Activated T-helper 9 cell treated with anti-CD3 and anti-CD28 coated beads, Interleukin-2, amount 50 U/mL, for 16 hours (primary cell): ENCODE measurements at places on chromosomes 16 and 17.
A peak's percentile ranks its signal among the peaks of the same experiment; 100 is the strongest.

DNA sequence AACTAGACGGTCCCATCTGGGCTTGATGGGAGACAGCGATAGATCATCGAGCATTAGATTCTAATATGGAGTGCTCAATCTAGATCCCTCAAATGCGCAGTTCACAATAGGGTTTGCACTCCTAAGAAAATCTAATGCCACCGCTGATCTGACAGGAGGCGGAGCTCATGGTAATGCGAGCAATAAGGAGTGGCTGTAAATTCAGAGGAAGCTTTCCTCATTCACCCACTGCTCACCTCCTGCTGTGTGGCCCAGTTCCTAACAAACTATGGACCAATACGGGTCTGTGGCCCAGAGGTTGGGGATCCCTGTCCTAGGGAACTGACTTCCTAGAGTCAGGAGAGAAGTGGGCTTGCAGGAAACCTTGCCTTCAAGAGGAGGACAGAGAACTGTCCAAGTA, 25.2 kb upstream of the AMZ2 start:
- DNase-seq = no peak

DNA sequence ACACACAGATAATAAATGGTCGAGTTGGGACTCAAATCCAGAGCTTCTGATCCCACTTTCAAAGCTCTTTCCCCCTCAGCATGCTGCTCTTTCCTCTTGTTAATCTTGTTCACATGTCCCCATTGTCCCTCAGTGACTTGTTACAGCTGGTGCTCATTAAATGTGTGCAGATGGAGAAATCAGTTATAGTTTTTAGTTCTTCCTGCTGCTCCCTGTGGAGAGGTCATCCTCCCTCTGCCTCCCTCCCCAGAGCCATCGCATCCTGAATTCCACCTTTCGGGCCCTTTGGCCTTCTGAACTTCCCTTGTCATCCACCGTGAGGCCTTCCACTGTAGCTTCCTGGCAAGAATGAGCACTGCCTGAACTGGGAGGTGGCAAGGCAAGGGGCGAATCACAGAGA, 179.6 kb downstream of the WSCD1 start:
- DNase-seq = no peak

DNA sequence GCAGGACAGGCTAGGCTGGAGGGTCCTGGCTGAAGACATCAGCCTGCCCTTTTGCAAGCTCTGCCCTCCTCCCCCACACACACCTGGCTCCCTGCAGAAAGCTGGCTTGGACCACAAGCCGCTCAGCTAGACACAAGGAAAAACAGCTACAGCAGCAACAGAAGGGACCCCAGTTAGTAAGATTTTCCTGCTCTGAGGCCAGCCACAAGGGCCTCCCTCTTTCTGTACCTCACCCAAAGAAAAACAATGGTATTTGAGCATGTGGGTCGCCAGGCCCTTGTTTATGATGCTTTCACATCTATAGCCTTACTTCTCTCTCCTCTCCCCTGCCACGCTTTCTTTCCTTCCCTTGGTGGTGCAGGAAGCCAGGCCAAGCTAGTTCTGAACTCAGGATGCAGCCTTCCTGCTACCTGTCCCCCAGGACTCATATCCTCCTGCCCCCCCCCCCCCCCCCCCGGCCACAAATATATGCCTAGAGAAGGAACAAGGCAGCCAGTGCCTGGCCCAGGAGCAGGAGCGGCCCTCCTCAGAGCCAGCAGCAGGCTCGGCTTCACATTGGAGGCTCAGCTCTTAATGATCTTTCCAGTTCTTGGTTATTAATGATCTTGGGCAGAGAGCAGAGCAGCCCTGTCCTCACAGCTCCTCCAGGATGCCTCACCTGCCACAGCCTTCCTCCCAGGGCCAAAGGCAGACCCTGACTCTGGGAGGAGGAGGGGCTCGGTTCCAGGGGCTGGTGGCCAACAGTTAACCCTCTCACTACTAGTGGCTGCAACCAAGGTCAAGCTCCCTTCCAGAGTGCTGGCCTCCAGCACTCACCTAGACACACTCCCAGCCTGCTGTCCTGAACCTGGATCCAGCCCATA, 19.5 kb downstream of the GRIN2C start:
- DNase-seq = no peak

- DNase-seq = no peak
Observed at GRCh38 chr17:28916302-28916934, 13.5 kb upstream of the DHRS13 start.

GRCh38 chr17:42389899-42390298, 1.7 kb upstream of the STAT3 start:
- no peak for DNase-seq

- no peak for DNase-seq
Observed at GRCh38 chr17:69207151-69207550, 21.5 kb downstream of the ABCA10 start.

GRCh38 chr17:40430272-40431230, 12.7 kb upstream of the IGFBP4 start:
- DNase-seq = no peak

DNA sequence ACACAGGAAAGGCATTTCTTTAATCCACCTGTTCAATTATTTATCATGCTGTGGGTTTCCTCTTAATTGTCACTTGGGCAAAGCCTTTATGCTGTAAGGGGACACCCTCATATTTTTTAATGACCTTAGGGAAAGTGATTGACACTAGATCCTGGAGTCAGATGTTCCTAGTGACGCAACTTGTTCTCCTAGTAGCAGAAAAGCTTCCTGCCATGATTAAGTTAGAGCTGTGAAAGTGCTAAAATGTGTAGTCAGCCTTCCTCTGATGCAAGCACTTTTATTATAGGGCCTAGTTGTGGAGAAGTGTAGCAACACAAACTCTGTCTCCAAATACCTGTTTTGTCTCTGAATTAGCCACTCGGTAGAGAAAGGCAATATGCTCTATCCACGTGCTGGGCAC, 12.3 kb downstream of the TMEM100 start:
- no peak for DNase-seq

GRCh38 chr17:8611137-8611536, 19.4 kb downstream of the MYH10 start:
- no peak for DNase-seq

DNA sequence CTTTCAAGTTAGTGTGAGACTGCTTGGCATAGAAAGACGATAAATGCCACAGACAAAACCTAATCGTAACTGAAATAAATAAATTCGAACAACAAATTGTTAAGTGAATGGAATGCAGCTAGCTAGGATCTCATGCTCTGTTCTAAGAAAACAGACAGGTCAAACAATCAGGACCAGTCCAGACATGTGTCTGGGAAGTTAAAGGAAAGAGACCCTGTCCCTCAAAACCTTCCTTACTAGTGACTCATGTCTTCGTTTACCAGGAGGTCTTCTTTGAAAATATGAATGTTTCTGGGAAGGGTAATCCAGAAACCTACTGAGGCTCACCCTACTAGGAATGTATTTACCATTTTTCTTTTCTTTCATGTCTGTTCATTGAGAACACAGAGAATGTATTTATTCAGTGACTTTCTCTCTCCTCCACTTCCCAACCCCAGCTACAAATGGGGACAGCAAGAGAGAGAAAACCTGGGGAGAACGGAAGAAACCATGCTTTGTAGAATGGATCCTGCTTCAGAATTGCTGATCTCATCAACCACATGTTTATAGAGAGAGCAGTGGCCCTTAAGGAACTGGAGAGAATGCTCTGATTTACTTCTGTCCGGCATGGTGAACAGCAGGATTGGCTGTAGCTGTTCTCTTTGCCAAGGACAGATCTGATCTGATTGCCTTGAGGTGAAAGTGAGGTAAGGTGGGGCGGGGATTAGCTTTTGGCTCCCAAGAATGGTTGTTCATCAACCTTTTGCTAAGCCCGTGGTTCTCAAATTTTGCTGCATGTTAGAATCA, 39.4 kb upstream of the DHX8 start:
- DNase-seq = no peak

GRCh38 chr16:68732042-68732680, 4.9 kb upstream of the CDH1 start:
- no peak for DNase-seq

DNA sequence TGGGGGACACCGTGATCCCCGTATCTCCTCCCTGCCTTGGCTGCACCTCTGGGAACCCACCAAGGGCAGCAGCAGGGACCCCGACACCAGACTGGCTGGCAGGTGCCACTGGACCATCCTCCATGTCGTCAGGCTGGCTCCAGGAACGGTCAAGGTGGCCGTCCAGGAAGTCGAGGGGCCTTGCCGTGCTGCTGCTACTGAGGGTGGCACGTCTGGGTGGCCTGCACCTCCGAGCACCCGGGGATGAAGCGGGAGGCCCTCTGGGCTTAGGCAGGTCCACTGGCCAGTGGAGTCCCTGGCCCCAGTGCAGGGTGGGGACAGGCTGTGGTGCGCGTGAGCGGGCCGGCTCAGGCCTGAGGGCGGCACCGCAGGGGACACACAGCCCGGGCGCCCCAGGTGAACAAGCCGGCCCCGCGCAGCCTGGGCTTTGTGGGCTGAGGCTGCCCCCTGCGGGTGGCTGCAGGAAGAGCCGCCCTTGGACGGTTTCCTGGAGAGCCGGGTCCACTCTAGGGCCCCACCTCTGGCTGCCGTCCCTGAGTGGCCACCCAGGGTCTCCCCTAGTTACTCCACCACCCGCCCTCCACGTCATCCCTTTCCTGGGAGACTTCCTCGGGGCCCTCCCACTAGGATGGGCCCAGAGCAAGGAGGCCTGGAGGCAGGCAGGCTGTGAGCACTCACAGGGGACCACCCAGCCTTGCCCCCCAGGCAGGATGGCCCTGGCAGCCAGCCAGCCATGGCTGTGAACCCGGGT, 42.8 kb upstream of the ZC3H18 start:
- DNase-seq = peak; percentile 54

DNA sequence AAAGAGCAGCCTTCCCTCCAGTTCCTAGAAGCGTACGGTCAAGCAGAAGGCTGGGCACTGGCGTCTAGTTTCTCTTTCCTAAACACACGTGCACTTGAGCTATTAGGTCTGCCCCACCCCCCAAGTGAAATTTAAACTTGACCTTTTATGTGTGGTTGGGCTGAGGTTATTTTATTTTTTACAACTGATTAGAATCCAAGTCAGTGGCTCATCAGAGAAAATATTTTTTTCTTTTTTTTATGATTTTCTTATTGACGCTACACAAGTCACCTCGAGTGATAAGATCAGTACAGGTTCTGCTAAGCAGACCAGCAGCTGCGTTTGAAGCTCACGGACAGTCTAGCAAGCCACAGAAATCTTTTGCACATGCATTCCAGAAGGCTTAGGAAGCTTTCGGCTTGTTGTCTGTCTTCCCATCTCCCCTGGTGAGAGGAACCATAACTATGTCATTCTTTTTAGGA, 95.1 kb downstream of the ZFHX3 start:
- no peak for DNase-seq

GRCh38 chr16:35751191-35751941, 2292.0 kb downstream of the TP53TG3F start:
- DNase-seq = no peak

GRCh38 chr16:70714581-70715054, 28.8 kb upstream of the MTSS2 start:
- DNase-seq = no peak

GRCh38 chr17:38719289-38719942, 10.7 kb upstream of the CISD3 start:
- no peak for DNase-seq

GRCh38 chr17:77769762-77770161, 188.7 kb upstream of the TNRC6C start:
- DNase-seq = no peak

- DNase-seq = no peak
Observed at GRCh38 chr16:58515871-58516767, 802 bp downstream of the SETD6 start.

DNA sequence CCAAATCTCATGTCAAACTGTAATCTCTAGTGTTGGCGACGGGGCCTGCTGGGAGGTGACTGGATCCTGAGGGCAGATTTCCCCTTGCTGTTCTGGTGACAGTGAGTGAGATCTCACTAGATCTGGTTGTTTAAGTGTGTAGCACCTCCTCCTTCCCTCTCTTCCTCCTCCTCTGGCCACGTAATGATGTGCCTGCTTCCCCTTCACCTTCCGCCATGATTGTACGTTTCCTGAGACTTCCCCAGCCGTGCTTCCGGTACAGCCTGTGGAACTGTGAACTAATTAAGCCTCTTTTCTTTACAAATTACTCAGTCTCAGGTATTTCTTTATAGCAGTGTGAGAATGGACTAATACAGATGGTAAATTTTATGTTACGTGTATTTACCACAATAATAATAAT, 49.2 kb downstream of the METTL16 start:
- DNase-seq = no peak

DNA sequence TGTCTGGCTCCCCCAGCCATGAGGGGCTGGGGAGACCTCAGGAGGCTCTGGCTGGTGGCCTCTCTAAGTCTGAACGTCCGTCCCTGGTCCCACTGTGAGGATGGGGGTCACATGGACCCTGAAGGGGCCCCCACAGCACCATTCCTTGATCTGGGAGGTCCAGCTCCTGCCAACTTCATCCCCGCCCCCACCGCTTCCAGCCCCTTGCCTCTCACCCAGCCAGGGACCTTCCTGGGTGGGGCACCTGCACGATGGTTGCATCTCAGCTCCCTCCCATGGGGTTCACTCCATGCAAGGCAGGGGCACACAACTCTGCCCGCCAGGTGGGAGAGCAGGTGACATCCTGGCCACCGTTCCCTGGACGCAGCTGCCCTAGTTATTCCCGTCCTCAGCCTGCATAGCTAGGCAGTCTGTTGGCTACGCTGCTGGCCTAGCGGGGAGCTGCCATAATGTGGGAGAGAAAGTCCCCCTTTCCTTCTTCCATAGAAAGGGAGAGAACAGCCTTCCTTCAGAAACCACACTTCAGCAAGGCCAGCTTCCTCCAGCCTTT, 217.9 kb upstream of the RPL38 start:
- no peak for DNase-seq

DNA sequence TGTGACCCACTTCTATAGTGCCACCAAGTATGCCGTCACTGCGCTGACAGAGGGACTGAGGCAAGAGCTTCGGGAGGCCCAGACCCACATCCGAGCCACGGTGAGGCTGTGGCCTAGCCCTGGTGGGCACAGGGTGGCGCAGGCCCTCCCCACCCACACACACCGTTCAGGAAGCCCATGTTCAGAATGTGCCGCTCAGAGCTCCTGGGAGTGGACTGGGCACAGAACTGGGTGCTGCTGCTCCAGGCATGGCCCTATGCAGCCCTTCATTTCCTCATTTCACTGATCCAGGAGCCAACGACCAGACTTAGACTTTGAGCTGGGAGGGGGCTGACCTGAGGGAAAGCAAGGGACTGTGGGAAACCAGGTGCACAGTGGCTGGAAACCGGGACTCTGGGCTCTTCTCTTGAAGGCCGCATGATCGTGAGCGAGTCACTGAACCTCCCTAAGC, 2.4 kb upstream of the MRM1 start:
- DNase-seq = no peak
